ENCODE measurements at places on chromosomes 2 and 18.

DNA sequence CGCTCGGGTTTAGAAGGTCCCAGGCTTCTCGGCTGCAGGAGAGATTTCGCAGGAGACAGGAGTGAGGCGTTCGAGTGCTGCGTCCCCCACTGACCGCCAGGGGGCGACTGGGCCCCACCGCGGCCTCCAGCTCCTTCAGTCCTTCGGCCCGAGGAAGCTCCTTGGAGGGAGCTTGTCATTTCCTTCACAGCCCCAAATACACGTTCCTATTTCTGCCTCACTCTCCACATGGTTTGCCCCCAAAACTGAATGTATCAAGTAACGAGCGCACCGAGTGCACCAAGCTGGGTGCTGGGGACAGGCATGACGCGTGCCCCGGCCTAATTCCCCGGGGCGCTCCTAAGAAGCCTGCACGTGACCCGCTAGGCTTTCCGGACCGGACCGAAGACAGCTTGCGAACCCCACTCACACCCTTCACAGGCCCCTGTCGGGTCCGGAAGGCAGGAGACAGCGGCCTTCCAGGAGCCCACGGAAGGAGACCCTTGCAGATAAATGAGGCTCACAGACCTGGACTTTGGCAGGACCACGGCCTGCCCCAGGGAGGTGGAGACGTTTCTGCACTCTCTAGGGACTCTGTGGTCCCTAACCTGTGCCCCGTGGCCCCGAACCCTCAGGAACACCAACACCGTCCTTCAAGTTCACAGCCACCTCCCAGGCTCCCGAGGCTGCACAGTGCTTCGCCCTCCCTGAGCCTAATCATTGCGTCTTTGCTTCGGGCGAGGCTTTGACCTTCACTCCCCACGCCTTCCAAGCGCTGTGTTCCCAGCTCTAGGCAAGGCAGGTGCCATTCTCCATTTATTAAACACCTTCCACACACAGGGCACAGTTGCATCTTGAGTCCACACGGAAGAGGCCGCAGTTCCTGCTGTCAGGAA, 13.0 kb upstream of the FAHD2A start:
- no peak for DNase-seq

GRCh38 chr18:58093311-58093803, 49.3 kb downstream of the NEDD4L start:
- no peak for DNase-seq

GRCh38 chr18:59823596-59824195, 76.1 kb upstream of the PMAIP1 start:
- no peak for DNase-seq

DNA sequence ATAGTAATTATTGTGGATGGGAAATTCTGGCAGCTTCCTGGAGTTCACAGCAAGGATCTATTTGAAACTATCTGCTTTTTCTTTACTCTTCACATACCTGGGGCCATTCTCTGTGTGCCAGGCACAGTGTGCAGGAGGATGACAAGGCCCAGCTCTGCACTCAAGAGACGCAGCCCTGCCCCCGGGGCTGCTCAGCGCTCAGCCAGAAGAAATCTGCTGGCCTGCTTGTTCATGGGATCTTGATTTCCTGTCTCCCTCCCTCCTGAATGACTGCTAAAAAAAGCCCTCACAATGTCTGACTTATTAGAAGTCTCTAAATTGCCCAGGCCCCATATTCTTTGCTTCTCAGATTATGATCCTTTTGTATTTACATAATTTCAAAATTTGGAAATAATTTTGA, 210.9 kb downstream of the DCDC2C start:
- DNase-seq = no peak

DNA sequence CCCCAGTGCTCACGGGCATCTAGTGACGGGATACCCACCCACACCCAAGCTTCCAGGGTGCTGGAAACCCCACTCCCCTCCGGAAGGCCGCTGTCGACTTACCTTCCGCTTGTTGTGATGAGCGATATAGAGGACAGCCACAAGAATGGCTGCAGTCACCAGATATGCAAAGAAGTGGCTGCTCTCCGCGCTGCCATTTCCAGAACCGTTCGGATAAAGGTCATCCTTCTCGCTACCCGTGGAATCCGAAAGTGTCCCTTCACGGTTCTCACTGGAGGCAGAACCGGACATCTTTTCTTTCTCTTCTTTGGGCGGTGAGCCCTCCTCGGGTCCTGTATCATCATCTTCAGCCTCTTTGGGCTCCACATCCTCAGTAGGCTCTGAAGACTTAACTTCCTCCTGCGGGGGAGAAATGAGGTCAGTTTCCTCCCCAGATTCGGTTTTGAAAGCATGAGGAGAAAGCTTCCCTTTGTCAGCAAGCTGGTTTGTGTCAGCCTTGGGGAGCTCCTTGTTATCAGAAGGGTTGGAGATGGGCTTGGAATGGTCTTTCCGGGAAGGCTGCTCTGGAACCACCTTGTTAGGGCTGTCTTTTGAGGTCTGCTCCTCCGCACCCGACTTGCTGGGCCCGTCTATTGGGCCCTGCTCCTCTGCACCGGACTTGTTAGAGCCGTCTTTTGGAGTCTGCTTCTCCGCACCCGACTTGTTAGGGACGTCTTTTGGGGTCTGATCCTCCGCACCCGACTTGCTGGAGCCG, 1.2 kb downstream of the TGOLN2 start:
- peak; percentile 69 for DNase-seq

DNA sequence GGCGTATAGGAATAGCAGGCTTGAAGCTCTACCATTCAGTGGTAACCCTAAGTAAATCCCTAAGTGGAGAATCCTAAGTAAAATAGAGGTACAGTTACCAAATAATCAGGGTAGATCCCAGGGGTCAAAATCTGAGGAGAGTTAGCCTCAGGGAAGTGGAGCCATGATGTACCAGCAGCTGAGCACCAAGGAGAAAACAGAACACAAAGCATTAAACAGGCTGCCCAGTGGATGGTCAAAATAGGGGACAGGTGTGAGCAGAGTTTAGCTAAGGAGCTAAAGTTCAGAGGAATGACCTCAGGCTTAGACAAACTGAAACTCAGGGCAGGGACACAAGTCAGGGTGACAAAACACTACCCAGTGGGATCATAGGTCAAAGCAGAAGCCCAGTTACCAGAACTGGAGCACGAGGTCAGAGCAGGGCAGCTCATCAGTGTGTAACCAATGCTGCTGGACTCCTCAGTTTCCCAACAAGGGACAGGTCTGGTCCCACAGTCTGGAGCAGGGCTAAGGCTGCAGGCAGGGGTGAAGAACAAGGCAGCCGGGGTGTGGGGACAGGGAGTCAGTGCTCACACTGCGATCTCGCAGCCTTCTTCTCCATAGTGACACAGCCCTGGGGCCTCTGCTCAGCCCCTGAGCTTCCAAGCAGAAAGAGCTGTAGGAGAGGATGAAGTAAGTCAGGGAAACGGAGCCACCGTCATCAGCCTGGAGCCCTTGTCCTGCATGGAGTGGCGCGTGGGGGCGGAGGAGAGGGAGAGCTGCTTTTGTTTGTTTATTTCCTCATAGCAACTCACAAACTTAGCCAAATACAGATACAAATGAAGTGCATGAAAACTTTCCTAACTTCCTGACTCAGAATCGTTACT, 264.0 kb downstream of the MREG start:
- no peak for DNase-seq

- DNase-seq = no peak
These were observed 59.0 kb downstream of the TMEM247 start for GRCh38 chr2:46538393-46538792.

GRCh38 chr2:75241696-75242095, 42.4 kb upstream of the TACR1 start:
- DNase-seq = no peak

DNA sequence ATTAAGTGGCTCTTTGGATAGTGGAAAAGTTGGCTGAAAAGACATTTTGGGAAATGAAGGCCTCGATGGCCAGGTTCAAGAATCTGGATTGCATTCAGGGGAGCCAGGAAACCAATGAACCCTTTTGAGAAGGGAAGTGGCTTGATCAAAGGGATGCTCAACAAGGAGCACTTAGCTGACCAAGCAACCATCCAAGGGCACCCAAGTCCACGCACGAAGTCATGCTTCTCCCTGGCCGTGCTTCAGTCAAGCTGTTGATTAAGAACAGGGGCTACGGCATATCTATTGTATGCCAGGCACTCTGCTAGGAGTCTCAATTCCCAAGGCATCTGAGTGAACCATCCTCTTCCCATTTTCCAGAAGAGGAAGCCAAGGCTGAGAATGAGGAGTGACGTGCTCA, 185.8 kb upstream of the GLI2 start:
- no peak for DNase-seq

- DNase-seq = no peak
These were observed 602.3 kb downstream of the TMEM182 start for GRCh38 chr2:103364177-103364576.

DNA sequence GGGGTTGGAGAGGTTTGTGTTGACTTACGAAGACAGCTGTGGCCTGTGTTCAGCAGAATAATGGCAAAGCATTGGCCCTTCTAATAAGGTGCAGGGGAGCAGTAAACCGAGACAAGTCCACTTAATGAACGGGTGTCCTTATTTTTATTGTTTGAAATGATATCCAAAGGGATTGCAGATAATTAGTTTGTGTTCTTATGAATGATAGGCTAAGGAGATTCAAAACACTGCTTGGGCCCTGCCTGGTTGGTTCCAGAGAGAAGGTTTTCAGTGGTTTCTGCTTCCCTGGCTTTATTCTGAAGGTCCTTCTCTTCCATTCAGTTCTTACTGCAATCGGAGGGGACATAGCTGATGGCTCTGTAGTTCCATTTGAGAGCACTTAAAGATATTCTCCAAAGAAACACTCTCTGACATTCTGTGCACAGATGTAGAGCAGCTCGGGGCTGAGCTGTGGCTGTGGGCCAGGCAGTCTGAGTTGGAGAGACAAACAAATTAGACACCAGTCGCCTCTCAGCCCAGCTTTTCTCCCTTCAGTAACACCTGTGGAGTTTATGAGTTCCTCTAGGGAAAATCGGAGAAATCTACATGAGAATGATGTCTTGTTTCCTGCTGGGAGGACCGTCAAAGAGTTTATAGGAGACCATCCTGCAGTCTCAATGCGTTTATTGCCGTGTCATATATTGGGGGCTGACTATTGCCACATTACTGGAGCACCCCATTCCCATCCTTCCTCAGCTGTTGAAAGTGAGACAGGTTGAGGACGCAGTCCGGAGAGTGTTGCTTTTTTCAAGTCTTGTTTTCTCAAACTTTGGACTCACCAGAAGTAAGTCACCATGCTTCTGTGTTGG, 6.5 kb downstream of the GREB1 start:
- DNase-seq = no peak

DNA sequence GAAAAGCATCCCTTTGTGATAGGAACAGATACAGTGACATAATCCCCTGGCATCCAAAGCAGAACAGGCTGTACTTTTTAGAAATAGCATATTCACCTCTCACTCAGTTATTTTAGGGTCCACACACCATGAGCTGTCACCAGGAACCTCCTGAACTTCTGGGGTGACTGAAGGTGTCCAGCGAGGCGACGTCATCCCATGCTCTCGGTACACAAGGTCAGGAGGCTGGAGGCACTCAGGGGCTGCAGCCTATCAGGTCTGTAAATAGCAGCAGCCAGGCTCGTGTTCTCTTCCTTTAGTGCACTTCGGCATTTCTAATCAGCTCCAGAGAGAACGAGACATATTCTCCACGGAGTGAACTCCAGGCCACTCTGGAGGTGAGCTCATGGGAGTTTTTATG, 98.3 kb downstream of the GATA6 start:
- no peak for DNase-seq

DNA sequence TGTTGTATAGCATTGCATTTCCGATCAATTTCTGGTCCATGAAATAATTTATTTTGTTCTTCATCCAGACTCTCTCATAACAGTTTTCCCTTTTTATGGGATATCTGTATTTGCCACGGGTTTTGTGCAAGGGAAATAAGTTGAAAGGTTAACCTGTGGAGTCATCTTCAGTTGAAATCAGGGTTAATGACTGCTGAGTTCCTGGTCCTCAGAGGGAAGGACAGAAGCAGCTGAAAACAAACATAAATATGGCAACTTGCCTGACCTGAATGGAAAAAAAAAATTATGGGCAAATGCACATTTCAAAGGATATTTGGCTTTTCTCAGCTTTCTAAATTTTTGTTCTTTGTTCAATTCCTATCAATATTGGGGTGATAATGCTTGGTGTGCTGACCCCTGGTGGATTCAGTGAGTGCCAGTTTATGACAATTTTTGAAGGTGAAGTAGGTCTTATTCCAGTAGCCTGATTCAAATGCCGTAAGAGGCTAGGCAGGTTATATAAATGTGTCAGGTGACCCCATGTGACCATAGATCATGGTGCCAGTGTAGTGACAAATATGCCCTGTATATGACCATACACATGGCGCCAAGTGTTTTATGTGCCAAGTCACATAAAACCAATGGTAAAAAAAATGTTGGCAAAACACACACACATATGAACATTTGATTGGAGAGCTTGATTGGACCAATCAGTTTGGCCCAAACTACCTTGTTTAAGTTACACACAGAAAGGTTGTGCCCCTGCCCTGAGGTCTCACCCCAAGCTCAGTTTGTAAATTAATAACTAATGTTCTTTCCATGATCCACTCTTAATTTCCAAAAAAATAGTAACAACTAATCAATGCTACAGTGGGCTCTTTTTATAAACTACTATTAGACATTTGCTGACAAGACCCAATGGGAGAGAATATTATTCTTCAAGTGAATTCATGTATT, 47.6 kb upstream of the FAM124B start:
- DNase-seq = no peak

GRCh38 chr2:239548451-239548871, 147.6 kb upstream of the HDAC4 start:
- DNase-seq = peak; percentile 9

DNA sequence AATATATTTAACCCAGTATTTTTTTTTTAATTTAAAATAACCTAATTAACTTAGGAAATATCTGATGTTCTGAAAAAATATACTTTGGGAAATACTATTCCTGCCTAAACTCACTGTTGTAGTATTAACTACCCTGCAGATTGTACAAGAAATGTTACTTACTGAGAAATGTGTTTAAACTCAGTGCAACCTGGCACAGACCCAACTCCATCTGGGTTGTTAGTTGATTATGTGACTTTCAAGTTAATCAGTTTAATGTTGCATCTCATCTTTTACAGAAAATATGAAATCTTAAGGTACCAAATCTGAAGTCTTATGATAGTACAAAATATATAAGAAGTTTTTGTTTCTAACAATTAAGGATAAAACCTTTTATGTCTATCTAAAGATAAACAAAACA, 27.3 kb downstream of the VAPA start:
- DNase-seq = no peak

- no peak for DNase-seq
These were observed 1.3 kb upstream of the OTOS start for GRCh38 chr2:240141736-240142135.

DNA sequence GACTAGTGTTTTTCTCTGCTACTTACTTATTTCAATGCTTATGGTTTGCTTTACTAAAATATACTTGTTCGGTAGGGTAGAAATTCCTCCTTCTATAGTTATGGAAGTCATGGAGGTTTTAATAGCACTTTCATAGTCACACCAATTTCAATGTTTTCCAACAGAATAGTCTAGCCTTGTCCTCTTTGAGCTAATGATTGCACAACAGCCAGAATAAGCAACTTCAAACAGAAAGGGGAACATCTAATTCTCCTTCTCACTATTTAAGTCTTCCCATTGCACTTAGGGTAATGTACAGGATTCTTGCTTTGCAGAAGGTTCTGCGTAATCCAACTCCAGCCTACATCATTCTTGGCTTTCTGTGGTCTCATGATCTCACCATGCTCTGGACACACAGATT, 287.7 kb upstream of the GCFC2 start:
- no peak for DNase-seq

All from central memory CD4-positive, alpha-beta T cell (primary cell).